Activated CD8-positive, alpha-beta memory T cell treated with anti-CD3 and anti-CD28 coated beads for 1 hour (primary cell): ENCODE measurements at places on chromosomes 16 and 17.

- DNase-seq = no peak
Observed at GRCh38 chr17:50462446-50462845, 6.2 kb downstream of the CHAD start.

DNA sequence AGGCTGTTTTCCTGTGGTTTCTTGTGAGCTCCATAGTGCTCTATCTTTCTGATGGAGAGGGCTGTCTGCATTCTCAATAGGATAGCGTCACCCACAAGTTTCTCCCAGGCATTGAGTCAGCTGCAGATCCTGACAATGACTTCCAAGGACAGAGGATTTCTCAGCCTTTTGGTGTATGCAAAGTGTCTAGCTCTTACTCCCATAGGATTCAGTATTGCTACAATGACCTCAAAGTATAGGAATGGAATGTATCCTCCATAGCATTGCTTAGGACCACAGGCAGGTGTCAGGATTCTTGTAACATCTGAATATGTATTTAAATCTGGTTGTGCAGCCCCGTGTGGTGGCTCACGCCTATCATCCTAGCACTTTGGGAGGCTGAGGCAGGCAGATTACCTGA lies 32.3 kb downstream of the SMIM36 start:
- DNase-seq = no peak

DNA sequence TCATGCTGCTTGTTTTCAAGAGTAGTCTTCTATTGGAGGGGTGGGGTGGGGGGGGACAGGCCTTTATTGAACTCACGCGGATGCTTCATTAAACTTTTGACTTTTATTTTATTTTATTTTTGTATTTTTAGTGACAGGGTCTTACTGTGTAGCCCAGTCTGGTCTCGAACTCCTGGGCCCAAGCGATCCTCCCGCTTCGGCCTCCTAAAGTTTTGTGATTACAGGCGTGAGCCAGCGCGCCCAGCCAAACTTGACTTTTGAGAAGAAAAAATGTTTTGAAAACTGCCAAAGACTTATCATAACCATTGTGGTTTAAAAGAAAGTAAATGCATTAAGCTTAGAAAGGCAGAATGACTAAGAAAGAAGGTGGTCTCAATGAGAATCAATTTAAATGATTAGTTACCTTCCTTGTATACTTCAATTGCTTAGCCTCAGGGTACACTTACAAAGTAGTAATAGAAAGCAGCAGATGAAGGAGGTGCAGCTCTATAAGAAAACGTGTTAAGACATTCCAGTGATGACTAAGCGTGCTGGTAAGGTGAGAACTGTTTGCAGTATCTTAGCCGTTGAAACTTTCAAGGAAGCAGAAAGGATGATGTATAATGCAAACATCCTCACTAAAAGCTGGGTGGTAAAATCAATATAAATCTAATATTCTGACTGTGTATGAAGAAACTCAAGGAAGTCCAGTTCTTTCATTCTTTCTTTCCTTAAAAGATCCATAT lies 1.2 kb downstream of the AP2B1 start:
- no peak for DNase-seq

- DNase-seq = no peak
Observed at GRCh38 chr16:77896415-77897128, 108.2 kb downstream of the VAT1L start.

GRCh38 chr17:30790279-30790678 lies 34.2 kb downstream of the CRLF3 start:
- DNase-seq = no peak

- no peak for DNase-seq
Observed at GRCh38 chr16:86809458-86809955, 231.2 kb downstream of the FOXL1 start.

GRCh38 chr16:73572135-73572828 lies 524.4 kb upstream of the ZFHX3 start:
- DNase-seq = no peak

DNA sequence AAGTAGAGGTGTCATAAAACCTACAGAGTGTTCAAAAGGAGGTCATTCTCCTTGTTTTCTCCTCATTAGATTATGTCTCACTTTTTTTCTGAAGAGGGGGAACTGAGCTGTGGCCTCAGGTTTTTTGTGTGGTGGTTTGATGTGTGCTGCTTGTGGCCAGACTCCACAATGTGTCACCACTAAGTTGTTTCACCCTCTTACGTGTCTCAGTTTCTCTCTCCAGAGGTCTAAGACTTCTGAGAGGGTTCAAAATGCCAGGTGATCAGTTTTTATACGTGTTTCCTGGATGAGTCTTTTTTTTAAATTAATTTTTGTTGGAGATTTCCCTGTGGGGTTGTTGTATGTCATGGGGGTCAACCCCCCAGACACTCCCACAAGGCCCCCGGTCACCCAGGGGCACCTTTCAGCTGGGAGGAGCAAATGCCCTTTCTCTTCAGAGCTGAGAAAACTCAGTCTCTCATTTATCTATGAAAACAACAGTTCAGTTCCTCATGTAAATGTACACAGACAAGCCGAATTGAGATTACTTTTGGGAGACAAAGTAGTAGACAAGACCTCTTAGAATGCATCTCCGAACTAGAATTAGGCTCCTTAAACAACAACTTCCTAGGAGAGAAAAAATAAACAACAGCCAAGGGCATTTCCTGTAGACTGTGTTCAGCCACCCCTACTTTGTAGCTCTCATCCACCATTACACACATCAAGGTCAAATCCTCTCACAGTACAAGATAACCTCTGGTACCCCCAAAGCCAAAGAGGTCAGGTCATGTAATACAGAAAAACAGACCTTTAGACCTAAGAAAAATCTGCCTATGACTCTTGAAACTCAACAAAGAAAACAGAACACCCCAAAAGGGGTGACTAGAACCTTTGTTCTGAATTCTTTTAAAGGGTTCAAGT lies 23.9 kb upstream of the TMEM98 start:
- no peak for DNase-seq

DNA sequence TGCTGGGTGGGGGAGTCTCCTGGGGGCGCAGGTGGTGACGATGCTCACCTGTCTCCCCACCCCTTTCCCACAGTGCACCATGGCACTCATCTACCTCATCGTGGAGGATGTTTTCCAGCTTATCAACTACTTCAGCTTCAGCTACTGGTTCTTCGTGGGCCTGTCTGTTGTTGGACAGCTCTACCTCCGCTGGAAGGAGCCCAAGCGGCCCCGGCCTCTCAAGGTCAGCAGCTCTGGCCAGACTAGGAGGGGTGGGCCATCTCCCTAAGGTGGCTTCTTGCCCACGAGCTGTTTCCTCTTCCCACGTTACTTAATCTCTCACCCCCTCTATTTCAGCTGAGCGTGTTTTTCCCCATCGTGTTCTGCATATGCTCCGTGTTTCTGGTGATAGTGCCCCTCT lies 14.5 kb downstream of the SLC7A6OS start:
- DNase-seq = no peak

GRCh38 chr17:75317671-75318070 lies 28.4 kb upstream of the SLC25A19 start:
- no peak for DNase-seq

DNA sequence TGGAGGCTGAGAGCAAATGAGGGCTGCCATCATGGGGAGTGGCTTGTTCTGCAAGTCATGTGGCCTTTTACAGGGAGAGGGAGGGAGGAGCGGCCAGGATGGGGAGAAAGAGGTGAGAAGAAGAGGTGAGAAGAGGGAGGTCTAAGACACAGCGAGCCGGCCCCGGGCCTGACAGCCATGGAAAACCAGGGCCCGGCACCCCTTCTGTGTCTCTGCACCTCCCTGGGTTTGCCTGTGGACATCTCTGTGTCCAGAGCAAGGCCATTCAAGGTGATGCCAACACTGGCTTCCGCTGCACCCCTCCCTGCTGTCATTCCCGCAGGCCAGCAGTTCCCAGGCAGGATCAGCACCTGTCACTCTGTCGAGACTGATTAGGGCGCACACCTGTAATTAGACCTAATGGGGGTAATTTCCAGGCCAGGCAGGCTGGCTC lies 75.6 kb downstream of the MGAT5B start:
- no peak for DNase-seq

- no peak for DNase-seq
Observed at GRCh38 chr17:76125922-76126321, 15.1 kb downstream of the FOXJ1 start.

GRCh38 chr17:36778448-36778847 lies 158.8 kb upstream of the LHX1 start:
- DNase-seq = no peak

GRCh38 chr17:69524854-69525253 lies 110.4 kb downstream of the MAP2K6 start:
- no peak for DNase-seq

- no peak for DNase-seq
Observed at GRCh38 chr17:74478420-74479100, 12.1 kb downstream of the CD300A start.
